ENCODE measurements at places on chromosomes 12 and 14.

DNA sequence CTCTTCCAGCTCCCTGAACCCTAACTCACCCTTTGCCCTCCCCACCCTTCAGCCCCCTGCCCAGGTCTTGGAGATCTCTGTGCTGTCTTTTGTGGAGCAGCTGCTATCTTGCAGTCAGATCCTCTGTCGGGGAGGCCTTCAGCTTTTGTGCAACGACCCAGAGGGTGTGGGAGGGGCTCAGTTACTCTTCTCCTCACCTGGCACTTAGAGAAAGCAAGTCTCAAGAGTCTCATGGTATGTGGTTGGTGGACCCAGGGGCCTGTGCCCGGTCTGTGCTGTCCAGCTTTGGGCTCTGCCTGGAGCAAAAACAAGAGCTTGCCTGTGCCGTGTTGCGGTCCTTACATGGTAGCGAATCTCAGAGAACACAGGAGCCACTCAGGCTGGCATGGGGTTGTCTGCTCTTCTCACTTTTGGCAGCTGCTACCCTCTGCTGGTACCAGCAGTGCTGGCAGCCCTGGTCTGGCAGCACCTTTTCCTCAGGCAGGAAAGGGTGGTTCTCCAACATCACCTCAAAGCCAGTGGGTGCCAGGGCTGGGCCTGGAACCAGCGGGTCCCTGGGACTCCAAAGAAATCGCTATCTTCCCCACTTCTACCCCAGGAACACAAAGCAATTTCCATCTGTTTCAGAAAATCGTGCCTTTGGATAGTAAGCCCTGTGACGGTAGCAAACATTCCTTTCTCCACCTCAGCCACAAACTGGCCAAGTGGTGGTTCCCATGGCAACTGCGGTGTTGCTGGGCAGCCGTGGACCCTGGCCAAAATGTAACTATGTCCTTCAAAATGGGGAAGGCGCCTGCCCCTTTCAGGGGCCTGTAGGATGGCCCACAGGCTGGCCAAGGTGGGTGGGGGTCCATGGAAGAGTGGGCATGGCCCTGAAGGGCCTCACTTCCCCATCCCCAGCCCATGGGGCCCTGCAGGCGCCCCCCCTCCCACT, 90.0 kb downstream of the RIN3 start:
- DNase-seq: no peak

GRCh38 chr12:58529114-58529665, 391.1 kb downstream of the LRIG3 start:
- DNase-seq: no peak

DNA sequence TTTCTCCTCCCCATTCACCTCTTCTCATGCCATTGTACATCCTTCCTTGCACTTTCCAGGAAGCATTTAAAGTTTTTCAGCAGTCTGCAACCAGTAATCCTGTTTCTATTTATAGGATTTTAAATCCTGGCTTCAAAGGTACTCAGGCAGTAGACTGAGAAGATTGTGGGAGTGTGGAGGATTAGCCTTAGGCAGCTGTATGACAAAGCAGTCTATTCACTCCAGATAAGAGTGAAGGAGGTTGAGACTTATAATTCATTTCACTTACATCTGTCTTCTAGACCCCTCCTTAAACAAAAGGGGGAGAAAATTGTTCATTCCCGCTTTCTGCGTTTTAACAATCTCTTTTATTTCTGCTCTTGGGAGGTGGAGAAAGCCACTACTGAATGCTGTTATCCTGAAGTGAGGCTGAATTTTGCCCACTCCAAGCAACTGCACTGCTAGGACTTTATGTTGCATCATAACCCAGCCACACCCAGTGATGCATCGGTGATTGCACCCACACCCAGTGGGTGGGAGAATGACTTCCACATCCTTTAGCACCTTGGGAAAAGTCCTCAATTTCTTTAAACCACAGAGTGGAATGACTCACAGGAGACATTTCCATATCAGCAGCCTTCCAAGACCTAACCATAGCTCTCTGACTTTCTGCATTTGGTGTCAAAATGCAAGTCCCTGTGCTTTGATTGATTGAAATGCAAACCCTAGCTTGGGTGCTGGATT, 382.5 kb upstream of the ATP2B1 start:
- DNase-seq: no peak

DNA sequence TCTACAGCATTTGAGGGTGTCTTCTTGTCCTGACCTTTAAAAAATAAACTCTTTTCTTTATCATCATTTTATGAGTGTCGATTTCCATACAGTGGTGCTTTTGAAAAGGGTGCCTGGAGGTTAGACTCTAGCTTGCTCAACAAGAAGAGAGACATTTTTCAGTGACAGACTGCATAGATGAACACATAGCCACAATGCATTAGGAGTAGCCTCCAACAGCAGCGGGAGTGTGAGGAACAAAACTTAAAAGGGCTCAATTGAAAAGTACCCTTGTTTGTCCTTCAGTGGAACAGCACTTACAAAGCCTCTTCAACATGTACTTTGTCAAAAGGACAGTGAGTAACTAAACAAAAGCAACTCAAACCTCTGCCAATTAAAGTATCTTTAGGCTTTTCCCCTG, 119.3 kb downstream of the SOX5 start:
- no peak for DNase-seq

- DNase-seq: no peak
These were observed 224.6 kb upstream of the FOXN3 start for GRCh38 chr14:89641495-89642175.

DNA sequence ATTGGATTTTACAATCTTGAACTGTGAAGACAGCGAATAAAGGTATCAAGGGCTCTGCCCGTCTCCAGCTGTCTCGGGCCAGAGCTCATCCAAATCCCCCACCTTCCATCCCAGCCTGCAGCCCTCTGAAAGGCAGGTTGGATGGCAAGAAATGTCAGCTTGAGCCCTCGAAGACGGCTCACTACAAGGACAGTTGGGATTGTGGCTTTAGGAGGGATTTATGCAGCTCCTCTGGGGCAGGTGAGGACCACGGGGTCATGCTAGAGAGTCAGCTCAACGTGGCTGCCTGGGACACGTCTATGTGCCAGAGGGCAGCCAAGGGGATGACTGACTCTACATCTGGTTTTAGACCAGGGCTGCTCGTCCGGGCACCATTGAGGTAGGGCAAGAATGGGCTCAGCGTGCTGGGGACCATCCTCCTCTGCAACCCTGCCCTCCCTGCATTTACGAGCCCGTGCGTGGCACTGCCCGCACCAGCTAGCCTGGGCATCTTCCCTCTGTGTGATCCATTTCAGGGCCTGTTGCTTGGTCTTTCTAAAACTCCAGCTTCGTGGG, 16.2 kb downstream of the MVK start:
- peak; percentile 78 for DNase-seq

- DNase-seq: no peak
These were observed 132.6 kb downstream of the DAD1 start for GRCh38 chr14:22456421-22456820.

GRCh38 chr14:49586673-49587460, 687 bp upstream of the RPS29 start:
- DNase-seq: no peak

DNA sequence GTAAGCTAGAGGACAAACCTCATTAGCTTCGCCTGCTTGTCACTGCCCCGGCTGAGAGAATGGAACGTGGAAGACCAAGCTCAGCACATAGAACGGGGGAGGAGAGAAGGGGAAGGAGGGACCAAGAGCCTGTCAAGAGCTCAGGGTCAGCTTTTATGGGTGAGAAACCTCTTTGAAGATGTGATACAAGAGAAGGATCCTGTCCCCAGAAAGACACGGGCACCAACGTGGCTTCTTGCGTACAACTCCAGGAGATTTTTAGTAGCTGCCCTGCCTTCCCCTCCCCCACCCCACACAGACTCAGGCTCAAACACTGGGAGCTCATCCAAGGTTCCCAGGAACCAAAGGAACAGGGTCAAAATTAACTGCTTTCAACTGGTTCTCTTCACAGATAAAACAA, 34.7 kb downstream of the APPL2 start:
- no peak for DNase-seq

DNA sequence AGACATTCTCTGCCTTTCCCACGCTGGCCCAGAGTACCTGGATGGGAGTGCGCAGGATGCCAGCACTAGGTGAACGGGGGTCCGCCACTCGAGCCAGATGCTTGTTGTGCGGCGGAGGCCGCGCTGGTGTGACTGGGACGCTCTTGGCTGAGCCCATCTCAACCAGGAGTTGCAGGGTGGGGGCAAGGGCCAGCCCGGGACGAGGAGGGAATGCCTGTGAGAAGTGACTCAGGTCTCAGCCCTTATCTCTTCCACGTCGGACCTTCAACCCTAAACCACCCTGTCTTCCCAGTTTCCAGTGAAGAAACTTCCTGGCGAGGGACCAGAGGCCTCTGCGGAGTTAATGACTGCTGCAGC, 312 bp downstream of the CDCA3 start:
- DNase-seq: no peak

DNA sequence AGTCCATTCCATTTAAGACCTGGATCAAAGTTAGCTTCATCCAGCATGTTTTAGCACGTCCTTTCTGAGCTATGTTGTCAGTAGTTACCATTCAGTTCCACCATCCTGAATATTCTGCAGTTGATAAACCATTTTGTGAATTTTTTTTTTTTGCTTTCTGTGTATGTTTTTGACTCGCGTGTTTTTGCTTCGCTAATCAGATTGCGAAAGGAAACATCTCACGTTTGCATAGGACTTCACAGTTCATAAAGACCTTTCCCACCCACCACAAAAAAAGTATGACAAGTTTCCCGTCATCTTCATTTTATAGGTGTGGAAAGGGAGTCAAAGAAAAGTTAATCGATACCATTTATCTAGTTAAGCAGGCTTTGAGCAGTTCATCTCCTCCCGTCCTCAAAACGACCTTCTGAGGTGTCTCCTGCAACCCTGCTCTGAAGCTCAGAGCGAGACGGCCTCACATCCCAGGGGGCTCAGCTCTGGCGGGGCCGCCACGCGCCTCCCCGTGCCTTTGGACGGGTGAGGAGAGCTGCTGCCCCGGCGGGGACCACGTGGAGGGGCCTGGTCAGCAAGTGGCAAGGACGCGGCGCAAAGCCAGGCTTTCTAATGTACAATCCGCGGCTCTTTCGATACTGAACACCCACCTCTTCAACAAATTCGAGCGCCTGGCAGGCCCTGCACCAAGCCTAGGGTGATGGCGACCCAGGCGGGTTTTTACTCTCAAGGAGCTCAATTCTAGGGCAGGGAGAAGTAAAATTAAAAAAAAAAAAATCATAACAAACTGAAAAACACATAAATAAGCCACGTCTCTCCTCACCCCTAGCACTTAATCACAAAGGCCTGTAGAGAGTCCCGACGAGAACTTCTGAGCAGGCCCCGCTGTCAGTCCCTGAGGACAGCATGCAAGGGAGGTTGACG, 988 bp upstream of the TMEM263 start:
- DNase-seq: no peak

DNA sequence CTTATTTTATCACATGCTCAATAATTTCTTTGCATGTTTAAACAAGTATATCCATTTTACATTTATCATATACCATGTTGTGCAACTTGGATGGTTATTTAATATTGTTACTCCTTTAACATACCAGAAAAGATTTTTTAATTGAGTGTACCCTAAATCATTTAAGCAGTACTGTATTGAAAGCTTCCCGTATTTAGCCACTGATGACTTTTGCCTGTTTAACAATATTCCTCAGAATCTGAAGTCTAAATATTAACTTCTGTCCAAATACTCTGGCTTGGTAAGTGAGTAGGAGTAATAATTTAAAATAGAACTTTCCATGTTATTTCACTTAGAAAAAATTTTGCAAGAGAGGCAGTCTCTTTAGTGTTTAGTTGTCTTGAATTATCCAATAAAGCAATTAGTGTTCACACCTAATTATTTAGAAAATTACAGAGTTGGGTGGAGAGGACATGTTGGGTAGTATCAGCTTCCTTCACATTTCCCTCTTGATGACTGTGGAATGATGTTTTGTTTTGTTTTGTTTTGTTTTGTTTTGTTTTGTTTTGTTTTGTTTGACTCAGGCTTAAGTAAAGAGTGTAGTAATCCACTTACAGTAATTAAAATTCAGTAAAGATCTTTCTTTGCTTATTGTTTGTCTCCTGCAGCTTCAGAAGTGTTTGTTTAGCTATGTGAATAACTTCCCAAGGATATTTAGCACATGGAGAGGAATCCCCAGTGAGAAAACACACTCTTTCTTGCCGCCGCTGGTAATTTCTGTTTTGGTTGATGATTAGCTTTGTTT, 59.5 kb downstream of the DAAM1 start:
- DNase-seq: no peak

GRCh38 chr12:105644770-105645169, 314.3 kb downstream of the C12orf75 start:
- no peak for DNase-seq

GRCh38 chr12:8644345-8645248, 18.0 kb downstream of the MFAP5 start:
- DNase-seq: no peak

- DNase-seq: no peak
These were observed 538.9 kb upstream of the FLRT2 start for GRCh38 chr14:84991021-84991420.

DNA sequence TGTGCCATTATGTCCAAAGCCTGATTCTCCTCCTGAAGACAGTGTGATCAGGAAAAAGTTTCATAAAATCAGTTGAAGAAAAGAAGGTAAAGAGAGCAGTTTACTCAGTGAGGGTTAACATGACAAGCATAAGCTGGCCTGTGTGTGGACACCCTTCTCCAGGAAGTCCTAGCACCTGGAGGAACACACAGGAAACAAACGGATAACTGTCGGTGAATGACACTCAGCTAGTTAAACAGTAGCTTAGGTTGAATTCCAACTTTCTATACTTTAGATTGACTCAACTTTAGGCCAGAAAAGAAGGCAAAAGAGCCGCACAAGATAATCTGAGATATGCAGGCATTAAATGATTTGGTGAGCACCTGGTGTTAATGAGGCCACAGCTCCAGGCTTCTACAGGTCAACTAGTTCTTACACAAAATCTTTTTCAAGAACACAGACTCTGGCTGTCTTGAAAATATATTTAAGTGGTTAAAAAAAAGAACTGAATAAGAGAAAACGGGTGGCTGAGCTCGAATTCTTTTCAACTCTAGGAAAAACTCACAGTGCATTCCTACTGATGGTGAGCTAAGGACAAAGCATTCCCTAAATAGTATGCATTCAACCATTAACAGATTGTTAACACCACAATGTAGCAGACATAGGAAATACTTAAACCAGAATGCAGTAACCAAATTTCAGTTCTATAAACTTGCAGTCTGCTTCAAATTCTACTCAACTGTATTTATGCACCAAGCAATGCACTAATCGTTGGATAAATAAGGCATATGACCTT, 56.9 kb upstream of the TSPAN8 start:
- DNase-seq: no peak

DNA sequence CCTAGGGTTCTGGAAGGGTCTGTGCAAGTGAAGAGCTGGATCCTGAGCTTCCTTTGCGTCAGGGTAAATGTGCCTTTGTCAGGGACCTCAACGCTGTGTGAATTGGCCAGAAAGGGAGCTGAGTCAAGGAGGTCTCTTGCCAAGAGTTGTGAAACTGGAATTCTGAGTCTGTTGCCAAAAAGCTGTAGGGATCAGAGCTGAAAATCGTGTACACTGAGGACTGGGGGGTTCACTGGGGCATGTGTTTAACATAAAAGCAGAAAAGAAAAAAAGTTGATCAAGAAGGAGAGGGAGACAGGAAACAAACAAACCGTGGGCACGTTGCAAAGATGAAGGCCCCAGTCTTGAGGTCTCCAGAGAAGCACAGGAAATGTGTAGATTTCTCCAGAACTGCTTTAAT, 1081.5 kb downstream of the VRK1 start:
- DNase-seq: no peak
